Breast epithelium (tissue), 4 donors: ENCODE measurements at places on chromosomes 3 and 15. TPM values are rescaled to one million over a fixed set of nuclear protein-coding genes. Genes with fewer than 3 reads are reported as not detected.

- DNase-seq, result no peak
These were observed 436.1 kb downstream of the CHL1 start for GRCh38 chr3:632571-633170.

GRCh38 chr3:157815739-157816138, 290.5 kb downstream of the SHOX2 start:
- no peak for DNase-seq

- DNase-seq, result no peak
These were observed 210.6 kb downstream of the PTPRG start for GRCh38 chr3:61771976-61772375.

GRCh38 chr15:75357976-75358673, 10.3 kb downstream of the MAN2C1 start:
- DNase-seq, result no peak

DNA sequence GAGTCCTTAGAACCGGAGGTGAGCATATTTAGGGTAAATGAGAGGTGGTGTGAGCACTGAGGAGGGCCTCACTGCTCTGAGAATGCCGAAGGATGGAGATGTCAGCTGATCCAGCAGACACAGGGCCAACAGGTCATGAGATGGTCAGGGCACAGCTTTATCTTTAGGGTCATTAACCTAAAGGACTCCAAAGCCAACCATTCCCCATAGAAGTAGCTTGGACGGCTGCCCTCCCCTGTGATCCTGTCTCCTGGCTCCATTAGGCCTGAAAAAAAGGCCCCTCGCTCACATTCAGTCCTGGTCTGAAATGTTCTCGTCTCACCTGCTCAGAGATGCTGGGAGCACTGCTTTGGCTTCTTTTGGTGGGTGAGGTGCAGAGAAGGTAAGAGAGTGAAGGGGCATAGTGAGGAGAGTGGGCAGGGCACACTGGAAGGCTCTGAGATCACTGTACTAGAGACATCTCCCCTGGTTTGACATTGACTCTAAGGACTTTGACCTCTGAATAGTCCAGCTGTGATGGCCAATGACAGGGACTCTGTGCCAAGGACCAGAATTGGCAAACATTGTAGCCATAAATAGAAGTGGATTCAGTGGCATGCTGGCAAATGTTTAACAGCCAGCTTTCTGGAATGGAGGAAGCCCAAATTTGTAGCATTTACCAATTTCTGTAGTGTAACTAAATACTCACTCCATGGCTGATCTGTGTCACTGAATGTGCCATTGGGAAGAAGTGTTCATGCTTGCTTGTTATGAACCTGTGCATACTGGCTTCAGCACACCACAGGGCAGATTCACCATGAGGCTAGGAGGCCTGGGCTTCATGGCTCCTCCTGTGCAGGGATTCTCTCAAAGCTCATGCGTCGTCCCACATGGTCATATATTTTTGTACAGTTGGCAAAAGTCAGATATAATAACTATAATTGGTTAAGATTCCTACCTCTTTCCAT, 76.2 kb upstream of the MRPS22 start:
- DNase-seq, result no peak

- DNase-seq, result no peak
These were observed 105.0 kb upstream of the GAP43 start for GRCh38 chr3:115518100-115518852.

GRCh38 chr3:59759298-59760031, 709.6 kb upstream of the CFAP20DC start:
- DNase-seq, result no peak

GRCh38 chr3:102248981-102249705, 185.7 kb upstream of the ZPLD1 start:
- DNase-seq, result no peak

Gene CNTN3
- 3.6 TPM for total RNA-seq

Gene HRG
- total RNA-seq, result not detected

Gene IQCF5
- not detected for total RNA-seq

DNA sequence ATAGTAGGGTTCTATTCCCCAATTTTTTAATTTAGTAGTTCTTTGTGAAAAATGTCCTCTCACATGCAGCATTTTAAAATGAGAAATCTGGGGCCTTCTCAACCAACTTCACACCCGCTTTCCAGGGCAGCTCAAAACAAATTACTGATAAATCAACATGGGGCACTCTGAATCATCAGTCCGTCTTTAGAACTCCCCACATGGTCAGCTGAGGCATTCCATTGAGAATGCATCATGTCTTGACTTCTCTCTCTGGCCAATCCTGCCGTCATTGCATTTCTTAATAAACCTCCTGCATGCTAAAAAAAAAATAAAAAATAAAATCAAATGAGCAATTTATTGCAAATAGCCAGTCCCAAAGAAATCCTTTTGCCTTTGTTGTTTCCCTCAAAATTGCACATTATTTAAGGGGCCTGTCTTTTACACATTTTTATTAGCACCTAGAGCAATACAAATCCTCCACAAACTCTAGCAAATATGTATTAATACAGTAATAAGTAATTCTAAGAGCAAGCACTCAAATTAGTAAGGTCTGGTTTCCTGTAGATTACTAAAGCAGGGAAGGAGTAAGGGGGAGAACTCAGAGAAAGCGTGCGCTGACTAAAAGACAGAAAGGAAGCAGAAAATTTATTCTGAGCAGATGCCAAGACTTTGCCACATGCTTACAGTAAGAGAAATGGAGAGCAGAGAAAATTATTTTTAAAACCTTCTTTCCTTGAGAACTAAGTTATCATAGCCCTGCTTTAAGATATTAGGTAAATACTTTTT, 175.7 kb downstream of the TNIK start:
- DNase-seq, result no peak

GRCh38 chr15:76533060-76533820, 196.7 kb downstream of the ISL2 start:
- no peak for DNase-seq
